H54 (cell line): ENCODE measurements at places on chromosomes 3 and 15.

- no peak for DNase-seq
Observed at GRCh38 chr15:88113613-88114308, 142.8 kb downstream of the NTRK3 start.

- DNase-seq: no peak
Observed at GRCh38 chr15:74400915-74401757, 32.6 kb downstream of the SEMA7A start.

DNA sequence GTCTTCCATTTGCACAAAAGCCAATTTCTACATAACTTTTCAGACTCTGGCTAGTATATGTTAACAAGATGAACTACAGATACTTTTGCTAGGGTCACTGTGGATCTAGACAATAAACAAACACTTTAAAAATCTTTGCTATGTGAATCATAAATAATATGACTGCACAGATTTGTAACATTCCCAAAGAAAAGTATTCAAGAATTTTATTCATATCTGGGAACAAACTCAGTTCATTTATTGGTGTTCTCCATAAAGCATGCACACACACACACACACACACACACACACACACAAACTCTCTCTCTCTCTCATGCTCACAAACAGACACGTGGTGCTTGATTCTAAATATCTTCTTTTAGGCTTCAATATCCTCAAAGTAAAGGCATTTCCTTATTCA, 18.8 kb upstream of the THRB start:
- DNase-seq: no peak

DNA sequence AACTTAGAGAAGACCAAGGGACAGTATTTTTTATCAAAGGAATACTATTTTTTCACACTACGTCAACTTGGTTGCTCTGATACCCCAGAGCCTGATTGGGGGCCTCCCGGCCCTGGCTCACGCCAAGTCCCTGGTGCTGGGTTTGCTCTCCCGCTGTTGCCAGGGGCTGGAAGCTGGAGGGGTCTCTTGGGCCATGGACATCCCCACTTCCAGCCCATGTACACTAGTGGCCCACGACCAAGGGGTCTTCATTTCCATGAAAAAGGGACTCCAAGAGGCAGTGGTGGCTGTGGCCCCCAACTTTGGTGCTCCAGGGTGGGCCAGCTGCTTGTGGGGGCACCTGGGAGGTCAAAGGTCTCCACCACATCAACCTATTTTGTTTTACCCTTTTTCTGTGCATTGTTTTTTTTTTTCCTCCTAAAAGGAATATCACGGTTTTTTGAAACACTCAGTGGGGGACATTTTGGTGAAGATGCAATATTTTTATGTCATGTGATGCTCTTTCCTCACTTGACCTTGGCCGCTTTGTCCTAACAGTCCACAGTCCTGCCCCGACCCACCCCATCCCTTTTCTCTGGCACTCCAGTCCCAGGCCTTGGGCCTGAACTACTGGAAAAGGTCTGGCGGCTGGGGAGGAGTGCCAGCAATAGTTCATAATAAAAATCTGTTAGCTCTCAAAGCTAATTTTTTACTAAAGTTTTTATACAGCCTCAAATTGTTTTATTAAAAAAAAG, 20.3 kb upstream of the BSN start:
- no peak for DNase-seq

- DNase-seq: no peak
Observed at GRCh38 chr15:58924327-58924726, 9.2 kb downstream of the SLTM start.

GRCh38 chr3:128667641-128668040, 17.0 kb upstream of the RPN1 start:
- no peak for DNase-seq

GRCh38 chr15:30984542-30984941, 6.9 kb downstream of the MTMR10 start:
- no peak for DNase-seq

GRCh38 chr3:140276703-140277102, 341.7 kb downstream of the CLSTN2 start:
- DNase-seq: no peak

DNA sequence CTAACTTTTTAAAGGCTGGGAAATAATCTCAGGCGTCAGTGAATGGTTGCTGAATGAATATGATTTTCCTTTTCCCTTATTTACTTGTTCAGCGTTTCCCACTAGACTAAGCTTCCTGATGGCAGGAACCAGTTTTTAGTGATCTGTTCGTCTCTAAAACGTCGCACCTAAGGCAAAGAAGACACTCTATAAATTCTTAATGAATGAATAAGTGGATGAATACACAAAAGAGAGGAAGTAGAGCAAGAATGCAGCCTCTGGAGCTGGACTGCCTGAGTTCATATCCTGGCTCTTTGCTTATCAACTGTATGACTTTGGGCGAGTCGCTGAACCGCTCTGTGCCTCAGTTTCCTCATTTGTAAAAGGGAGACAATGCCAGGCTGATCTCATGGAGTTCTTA, 38.7 kb downstream of the WNT7A start:
- DNase-seq: no peak

DNA sequence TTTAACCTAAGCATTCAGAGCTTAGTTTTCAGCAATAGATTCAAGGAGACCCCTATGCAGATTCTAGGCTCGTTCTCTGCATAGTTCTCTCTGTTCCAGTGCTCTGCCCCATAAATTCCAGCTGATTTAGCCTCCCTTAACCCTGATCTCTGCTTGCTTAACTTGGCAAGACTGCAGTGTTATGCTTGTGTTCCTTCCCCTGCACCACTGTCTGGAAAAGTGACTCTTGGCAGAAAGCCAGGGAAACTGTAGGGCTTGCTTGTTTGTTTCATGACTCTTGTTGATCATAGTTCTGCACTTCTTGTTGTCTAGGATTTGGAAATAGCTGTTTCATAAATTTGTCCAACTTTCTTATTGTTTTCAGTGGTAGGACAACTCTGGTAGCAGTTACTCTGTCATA, 40.1 kb downstream of the ANAPC13 start:
- no peak for DNase-seq

DNA sequence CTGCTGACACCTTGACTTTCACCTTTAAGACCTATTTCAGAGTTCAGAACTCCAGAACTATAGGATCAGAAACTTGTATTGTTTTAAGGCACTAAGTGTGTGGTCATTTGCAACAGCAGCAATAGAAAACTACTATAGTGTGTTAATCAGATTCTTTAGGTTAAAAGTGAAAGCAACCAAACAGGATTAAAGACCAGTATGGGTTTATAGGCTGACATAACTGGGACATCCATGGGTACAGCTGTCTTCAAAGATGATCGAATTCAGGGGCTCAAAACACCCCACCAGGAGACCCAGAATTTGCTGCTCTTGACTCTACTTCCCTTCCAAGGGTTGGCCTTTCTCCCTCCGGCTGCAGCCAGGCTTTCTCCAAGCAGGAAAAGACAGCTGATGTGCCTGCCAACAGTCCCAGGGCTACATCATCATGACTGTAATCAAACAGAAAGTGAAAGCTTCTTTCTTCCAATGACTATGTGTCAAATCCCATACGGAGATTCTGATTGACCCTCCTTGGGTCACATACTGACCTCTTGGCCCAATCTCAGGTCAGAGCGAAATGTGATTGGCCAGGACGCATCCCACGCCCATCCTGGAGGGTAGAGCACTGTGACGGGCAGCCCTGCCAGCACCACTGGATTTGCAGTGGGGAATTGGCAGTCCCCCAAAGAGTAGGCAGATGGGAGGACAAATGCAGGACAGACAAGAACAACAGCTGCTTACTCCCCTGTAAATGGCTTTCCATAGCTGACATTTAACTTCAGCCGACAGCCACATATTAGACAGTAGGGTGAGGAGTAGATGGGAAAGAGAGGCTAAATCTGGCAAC, 51.4 kb upstream of the RNF7 start:
- peak; percentile 80 for DNase-seq

DNA sequence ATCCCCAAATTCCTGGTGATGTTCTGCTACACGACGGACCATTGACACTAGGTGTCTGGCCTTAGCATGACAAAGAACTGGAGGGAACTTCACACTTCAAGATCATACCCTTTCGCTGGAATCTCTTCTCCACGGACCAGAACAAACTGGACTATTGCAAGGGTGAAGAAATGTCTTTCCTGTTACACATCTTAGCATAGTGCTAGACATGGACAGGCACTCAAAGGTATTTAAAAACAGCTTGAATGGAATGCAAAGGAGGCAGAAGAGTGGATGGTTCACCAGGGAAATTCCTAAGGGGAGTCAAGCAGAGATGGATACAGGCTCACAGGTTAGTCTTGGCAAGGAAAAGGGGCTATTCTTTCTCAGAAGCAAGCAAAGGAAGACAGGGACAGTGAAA, 33.5 kb upstream of the PDZRN3 start:
- DNase-seq: no peak

DNA sequence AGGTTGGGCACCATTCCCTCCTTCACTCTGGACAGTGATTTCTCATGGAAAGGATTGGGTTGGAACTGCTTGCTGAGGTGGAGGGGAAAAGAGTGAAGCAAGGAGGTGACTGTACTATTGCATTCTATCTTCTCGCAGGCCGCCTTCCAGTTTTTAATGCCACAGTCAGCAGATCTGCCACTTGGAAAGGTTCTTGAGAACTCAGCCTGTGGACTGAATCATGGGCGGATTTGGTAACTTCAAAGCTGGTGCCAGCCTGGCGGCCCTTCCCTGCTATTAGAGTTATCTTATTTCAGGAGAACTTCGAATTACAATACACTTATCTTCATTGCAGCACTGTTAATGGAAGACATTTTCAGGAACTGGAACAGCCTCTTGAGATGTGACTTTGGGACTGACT, 23.1 kb upstream of the SLC28A2 start:
- no peak for DNase-seq

DNA sequence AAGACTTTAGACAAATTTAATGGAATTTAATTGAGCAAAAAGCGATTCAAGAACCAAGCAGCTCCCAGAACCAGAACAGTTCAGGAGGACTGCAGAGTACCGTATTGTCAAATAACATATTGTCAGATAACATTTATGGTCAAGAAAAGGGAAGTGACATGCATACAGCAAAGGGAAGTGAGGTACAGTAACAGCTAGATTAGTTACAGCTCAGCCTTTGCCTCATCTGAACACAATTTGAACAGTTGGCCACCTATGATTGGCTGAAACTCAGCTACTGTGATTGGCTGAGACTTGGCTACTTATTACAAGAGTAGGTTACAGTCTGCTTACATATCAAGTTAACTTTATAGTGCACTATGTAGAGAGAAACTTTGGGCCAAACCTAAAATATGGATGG, 21.9 kb downstream of the ZFAND6 start:
- no peak for DNase-seq

DNA sequence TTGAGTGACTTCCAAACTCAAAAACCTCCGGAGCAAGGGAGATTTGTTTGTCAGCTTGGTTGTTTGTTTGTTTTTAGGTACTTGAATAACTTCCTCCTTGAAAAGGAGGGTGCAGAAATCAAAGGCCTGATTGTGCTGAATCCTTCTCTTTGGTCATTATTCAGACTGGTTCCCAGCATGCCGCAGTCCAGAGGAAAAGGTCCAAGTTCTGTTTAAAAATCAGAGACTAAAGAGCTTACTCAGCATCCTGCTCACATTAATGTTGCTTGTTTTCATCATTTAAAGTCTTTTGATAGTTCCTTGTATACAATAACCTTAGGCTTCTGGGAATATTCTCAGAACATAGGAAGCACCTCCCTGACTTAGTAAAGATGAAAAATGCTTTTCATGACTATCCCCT, 982 bp upstream of the SCG3 start:
- DNase-seq: no peak

GRCh38 chr3:194900854-194901522, 215.3 kb downstream of the FAM43A start:
- DNase-seq: no peak

DNA sequence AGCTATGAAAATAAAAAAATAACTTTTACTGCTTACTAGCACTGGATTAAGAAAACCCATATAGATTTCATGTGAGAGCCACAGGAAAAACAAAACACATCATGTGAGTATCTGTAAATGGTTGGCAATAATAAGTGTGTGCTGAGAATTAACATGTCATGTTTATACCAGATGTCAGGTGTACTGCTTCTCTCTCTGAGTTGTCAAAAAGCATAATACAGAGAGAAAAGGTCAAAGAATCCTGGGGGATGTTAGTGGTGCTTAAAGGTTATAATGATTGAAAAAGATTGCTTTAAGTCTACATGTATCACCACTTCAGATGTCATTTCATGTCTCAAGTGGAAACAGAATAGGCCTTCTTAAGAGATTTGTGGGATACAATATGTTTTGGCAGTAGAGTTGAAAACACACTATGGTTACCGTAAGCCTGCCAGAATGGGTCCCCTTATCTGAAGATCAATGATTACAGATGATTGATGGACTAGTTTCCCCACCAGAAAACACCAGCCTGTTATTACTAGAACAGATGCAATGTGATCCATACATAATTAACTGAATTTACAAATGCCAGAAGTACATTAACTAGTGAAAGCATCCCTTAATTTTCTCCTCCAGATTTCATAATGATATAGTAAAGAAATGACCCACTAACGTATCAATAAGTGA, 204.1 kb downstream of the CNTN3 start:
- no peak for DNase-seq

DNA sequence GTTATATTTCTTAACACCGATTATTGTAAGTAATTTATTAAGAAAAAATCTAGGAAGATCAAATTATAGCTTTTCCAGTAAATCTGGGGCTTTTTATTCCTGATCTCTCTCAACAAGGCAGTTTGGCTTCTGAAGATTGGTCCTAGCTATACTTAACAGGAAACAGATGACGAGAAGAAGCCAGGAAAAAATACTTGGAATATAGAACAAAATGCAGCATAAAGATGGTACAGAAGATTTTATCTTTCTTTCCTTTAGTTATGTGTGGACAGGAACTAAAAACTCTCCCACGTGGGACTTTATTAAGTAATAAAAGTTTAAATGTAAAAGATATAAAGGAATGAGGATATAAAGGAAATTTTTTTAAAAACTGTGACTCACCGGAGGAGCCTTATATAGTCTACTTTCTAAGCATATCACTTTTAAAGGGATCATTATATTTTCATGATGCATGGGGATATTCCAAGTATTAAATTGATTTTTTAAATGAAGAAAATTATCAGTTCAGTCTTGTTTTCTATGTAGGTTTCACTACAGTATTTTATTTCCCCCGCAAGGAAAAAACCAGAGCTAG, 8.2 kb downstream of the B3GNT5 start:
- DNase-seq: no peak

DNA sequence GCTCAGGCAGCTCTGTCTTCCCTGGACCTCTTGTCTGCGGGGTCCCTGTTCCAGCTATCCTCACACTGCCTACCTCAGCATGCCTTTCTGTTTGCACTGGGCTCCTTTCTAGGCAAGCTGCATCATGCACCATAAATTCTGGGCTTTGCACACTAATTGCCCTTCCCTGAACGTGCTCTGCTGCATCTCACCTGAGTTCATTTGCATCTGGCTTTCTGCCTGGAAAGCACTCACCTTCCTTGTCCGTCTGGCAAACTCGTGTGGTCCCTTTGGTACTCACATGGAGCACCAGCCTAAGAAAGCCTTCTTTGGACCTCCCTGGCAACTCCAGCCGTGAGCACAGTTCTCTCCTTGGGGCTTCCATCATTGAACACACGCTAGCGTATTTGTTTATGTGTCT, 365.6 kb downstream of the SV2B start:
- DNase-seq: no peak
